Activated CD4-positive, CD25-positive, alpha-beta regulatory T cell treated with anti-CD3 and anti-CD28 coated beads, Interleukin-2, amount 50 U/mL, for 16 hours (primary cell): ENCODE measurements at places on chromosomes 16 and 17.

DNA sequence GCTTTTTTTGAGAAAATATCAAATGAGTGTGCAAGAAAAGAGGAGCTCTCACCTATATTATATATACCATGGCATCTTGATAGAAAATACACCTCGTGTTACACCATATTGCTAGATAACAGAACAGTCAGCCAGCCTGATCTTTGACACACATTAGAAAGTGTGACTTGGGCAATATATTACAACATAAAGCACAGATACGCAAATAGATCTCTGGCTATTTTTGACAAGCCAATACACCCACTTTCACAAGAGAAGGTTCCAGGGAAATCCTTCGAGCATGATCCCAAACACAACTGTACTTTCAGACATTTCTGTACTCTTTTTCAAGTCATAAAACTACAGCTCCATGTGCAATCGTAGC is 9.4 kb downstream of the GGA2 start:
- no peak for DNase-seq

- DNase-seq = no peak
These were observed 24.0 kb downstream of the PRKCB start for GRCh38 chr16:23859713-23860269.

- no peak for DNase-seq
These were observed 11.1 kb downstream of the FANCA start for GRCh38 chr16:89805136-89805905.

DNA sequence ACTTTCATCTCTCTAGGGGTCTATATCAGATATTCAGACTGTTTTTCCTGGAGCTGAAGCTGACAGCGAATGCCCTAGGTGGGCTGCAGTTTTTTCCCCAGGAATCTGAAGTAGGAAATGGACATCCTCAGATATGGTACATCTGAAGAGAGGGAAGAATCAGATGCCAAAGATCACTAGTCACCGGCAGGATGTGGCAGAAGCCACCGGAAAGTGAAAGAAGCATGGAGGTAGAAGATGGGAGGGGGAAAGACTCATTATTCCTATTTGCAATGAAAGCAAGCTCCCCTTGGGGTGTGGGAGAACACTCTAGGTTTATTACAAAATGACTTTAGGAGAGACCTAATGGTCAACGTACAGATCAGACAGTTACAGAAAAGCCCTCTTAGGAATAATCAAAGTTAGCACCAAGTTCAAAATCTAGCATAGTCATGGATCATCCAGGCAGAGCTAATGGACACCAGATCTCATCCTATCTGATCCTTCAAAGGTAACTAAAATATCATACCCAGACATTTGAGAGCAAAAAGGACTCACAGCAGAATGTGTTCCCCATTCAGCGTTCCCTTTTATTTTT is 110.7 kb downstream of the HS3ST3A1 start:
- no peak for DNase-seq

GRCh38 chr16:65068151-65068740 is 53.6 kb downstream of the CDH11 start:
- DNase-seq = no peak

GRCh38 chr17:63503341-63503705 is 19.8 kb upstream of the KCNH6 start:
- DNase-seq = no peak

DNA sequence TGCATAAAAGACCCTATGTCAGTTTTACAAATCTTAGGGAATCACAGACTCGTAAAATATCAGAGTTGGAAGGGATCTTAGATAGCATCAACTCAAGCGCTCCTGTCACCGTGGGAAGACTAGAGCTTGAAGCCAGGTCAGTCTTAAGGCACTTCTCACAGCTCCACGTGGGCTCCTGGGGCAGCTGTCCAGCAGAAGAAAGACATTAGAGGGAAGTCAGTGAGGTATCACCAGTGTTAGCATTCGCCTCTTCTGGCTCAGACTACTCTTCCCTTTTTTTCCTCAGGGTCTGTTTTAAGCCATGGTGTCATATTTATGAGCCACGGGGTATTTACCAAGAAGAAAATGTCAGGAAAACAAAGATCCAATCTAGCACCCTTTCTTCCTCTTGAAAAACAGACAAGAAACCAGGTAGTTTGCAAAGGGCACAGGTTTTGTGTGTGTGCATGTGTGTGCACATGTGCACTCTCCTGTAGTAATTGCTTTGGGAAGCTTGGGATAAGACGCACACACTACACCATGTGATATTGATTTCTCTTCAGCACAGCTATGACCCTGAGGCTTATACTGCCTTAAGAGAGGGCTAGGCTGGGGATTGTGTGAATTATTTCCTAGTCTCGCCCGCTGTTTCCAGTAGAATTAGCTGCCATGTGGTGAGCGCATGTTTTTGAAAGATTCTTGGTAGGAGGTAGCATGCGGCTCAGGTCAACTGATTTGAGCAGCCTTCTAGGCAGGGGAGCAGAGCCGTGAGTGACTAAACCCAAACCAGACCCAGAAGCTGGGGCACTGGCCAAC is 61.0 kb upstream of the ELAC2 start:
- DNase-seq = no peak

DNA sequence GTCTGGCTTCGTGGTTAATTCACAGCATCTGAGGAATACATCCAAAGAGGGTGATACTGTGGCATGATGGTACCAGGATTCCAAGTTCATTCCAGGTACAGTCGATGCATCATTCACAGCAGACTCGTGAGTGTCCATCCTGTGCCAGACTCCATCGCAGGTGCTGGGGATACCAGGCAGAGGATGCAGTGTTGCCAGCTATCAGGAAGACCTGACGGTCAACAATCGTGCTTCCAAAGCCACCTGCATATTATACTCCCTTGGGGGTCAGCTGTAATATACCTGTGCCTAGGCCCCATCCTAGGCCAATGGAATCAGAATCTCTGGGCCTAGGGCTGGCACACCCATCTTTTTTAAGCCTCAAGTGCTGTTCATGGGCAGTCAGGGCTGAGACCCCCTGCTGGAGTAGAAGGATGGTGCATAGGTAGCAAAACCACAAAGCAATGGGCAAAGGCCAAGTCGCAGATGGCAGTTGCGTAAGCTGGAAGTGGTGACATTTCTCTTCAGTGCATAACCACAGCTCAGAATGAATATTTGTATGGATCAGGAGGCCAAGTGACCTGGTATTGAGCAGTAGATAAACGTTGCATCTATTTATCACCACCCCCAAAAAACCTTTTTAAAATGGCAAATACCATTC is 42.9 kb upstream of the C16orf78 start:
- no peak for DNase-seq

GRCh38 chr17:81020443-81020766 is 14.5 kb upstream of the BAIAP2 start:
- no peak for DNase-seq

DNA sequence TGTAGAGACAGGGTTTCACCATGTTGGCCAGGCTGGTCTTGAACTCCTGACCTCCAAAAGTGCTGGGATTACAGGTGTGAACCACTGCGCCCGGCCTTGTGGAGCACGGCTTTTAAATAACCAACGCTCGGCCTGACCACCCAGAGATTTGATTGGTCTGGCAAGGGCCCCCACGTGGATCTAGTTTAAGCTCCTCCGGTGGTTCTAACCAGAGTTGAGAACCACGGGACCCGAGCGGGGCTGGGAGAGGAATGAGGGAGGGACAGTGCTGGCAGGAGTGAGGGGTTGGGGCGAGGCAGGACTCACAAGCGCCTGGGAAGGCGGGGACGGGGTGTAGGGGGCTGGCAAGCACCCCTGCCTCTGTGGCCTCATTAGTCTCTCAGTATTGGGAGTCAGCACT is 3.0 kb downstream of the NLRC3 start:
- no peak for DNase-seq

DNA sequence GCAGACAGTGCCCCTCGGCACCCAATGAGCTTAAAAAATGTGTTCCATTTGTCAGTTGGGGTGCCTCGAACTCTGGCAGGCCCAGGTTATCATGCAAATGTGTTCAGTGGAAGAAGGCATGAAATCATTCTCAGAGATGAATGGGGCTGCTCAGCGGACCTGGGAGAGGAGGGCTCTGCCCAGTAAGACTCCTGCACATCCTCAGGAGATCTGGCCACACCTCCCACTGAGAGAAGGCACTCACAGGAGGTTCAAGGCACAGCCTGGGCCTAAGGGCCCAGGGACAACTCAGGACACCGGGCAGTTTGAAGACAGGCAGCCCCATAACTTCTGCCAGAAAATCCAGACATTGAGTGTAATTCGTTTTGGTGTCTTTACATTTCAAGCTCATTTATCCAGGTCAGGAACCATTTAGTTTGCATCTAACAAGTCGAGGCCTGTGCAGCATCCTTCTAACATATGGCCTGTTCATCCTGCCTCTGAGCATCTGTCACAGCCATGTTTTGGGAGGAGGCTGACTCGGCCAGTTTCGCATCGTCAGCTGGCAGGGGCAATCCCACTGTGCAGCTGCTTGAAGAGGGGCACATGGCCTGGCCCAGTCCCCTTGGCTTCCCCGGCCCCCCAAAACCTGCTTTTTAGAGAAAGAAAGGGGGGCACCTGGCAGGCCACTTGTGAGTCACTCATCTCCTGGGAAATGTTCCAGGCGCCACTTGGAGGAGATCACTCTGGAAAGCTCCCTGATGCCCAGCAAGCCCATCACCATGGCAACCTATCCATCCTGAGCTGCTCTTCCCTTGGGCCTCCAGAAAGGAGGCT is 31.2 kb upstream of the BCAR1 start:
- DNase-seq = no peak

- no peak for DNase-seq
These were observed 751 bp downstream of the DCAF7 start for GRCh38 chr17:63550817-63551639.

- no peak for DNase-seq
These were observed 51.4 kb downstream of the USP22 start for GRCh38 chr17:20991276-20992037.

- DNase-seq = no peak
These were observed 60.3 kb downstream of the RMI2 start for GRCh38 chr16:11405331-11406176.

- DNase-seq = no peak
These were observed 25.8 kb downstream of the SAP30BP start for GRCh38 chr17:75692976-75693375.

DNA sequence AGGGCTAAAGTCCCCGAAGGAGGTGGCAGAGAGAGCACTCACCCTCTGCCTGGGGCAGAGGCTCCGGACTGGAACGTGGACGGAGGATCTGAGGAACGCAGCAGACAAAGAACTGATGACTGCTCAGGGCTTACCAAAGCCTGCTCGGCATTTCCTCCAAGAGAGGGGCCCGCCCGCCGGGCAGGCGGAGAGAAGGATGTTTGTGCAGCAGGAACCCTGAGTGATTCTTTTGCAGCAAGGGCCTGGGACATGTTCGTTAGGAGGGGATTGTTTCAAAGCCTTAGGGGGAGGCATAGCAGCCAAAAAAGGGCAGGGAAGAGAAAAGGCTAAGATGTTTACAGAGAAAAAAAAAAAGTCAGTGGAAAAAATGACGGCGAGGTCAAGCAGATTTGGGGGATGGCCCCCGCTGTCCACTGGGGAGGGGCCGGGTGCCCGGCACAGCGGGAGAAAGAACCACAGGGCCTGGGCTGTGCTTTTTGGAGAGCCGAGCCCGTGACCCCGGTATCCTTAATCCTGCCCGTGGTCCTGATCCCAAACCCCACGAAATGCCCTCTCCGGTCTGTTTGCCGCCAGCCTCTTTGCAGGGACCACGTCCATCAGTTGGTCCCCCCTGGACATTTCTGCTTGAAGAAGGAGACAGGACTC is 129.3 kb downstream of the NTN1 start:
- no peak for DNase-seq

DNA sequence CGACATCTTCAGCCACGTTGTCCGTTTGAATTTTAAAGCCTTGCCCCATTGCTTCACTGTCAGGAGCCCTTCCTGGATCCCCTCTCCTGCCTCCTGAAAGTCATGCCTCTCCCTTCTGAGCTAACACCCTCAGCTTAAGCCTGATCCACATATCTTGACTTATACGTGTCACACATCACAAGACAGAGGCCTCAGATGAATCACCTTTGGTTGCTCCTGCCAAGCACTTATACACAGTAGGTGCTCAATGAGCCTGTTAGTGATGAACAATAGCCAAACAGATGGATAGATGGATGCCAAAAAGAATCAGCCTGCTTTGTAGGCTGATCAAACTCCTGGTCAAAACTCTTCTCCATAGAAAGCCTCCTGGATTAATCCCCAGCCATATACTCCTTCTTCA is 31.8 kb downstream of the PITPNM3 start:
- DNase-seq = no peak

DNA sequence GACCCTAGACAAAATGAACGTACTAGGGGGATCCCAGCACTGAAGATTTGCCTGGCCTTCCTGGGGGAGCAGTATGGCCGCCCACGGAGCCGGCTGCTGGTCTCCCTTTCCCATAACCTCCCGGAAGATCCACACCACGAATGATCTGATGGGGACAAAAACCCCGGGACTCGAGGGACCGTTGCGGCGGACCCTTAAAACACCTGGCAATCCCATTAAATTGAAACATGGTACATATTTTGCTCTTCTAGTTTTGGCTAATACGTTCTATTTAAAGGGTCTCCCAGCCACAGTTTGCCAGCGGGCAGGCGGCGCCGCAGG is 45.2 kb upstream of the LCMT1 start:
- DNase-seq = no peak

GRCh38 chr17:68461122-68461539 is 3.8 kb upstream of the WIPI1 start:
- DNase-seq = no peak

- no peak for DNase-seq
These were observed 34.5 kb downstream of the ABCC12 start for GRCh38 chr16:48121276-48121675.

DNA sequence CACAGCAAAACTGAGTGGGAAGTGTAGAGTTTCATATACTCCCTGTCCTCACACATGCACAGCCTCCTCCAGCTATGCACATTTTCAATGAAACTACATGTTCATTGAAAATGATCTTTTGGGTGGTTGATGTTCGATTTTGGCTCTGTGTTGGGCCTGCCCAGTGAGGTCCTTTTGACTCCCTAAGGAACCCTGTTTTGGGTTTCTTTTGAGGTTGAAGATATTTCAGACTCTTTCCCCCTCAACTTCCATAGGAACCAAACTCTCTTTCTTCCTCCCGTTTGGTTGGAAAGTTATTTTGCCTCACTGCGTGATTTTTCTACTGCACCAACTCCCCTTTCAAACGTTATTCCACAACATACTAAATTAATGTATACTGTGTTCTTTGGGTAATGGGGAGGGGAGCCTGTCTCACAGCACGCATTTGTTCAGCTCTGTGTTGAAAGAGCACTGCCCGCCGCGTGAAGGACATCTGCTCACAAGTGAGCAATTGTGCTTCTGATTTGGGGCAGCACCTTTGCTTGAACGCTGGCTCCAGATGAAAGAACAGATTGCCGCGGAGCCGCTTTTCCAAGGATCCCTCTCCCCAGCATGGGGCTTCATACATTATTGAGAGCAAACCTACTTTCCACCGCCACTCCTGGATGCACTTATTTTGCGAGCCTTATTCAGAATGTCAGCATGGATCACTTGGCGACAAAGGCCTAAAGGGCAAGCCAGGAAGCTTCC is 385.9 kb downstream of the WWOX start:
- no peak for DNase-seq

- DNase-seq = no peak
These were observed 39.2 kb upstream of the USP22 start for GRCh38 chr17:21082001-21082436.

- no peak for DNase-seq
These were observed 105.8 kb upstream of the DNAH9 start for GRCh38 chr17:11492511-11492910.
